Hematopoietic multipotent progenitor cell (in vitro differentiated cells): ENCODE measurements at places on chromosomes 6 and 20. TPM values are rescaled to one million over a fixed set of nuclear protein-coding genes. Genes with fewer than 3 reads are reported as not detected.

DNA sequence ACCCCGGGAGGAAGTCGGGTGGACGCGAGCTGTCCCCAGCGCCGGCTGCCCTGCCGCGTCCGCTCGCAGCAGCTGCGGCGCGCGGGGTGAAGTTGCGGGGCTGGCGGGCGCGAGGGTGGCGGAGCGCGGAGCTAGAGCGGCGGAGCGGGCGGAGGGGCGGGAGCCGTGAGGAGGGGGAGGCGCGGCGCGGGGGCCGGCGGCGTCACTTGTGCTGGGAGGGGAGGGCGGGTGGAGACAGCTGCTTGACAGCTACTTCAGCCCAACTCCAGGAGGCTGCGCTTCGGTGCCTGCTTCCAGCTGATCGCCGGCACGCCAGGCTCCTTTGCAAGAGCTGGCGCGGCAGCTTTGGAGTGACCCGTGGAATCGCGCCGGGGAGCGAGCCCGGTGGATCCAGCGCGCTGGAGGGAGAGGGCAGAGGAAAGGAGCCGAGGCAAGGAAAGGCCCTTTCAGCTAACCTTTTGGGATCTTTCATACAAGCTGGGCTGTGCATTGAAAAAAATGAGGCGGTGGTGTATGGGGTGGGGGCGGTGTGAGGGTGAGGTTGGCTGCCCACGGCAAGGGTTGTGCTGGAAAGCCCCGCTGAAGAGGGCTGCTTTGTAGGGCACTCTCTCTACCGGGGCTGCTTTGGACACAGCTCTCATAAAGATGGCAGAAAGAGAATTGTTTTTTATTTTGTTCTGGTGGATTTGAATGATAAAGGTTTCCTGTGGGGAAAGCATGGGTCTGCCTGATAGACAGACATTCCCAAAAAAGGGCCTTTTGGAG lies 24.6 kb downstream of the RIPOR2 start:
- no peak for DNase-seq

ACTR5 gene
- total RNA-seq = 16.7 TPM

GRCh38 chr6:100112855-100113508 lies 119.0 kb upstream of the MCHR2 start:
- no peak for DNase-seq

GRCh38 chr6:80537118-80537972 lies 430.9 kb downstream of the BCKDHB start:
- DNase-seq = no peak

DNA sequence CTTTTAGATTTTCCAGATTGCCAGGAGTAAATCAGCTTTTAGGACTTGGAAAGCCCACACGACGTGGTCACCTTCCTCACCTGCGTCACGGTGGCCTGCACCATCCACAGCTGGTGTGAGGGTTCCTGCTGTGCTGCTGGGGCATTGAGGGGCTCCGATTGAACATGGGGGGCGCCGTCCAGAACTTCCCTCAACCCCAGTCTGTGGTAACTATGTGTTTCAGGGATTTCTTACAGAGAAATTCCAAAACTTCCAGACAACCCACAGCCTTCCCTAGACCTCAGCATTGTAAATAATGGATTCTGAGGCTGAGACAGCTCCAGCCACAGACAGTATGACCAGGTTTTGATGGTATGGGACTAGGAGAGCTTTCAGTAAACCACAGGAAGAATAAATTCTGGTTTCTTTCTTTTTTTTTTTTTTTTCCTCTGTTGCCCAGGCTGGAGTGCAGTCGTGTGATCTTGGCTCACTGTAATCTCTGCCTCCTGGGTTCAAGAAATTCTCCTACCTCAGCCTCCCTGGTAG lies 46.7 kb upstream of the IRF4 start:
- DNase-seq = no peak

GRCh38 chr6:81003156-81003555 lies 749.3 kb downstream of the TENT5A start:
- DNase-seq = no peak

DNA sequence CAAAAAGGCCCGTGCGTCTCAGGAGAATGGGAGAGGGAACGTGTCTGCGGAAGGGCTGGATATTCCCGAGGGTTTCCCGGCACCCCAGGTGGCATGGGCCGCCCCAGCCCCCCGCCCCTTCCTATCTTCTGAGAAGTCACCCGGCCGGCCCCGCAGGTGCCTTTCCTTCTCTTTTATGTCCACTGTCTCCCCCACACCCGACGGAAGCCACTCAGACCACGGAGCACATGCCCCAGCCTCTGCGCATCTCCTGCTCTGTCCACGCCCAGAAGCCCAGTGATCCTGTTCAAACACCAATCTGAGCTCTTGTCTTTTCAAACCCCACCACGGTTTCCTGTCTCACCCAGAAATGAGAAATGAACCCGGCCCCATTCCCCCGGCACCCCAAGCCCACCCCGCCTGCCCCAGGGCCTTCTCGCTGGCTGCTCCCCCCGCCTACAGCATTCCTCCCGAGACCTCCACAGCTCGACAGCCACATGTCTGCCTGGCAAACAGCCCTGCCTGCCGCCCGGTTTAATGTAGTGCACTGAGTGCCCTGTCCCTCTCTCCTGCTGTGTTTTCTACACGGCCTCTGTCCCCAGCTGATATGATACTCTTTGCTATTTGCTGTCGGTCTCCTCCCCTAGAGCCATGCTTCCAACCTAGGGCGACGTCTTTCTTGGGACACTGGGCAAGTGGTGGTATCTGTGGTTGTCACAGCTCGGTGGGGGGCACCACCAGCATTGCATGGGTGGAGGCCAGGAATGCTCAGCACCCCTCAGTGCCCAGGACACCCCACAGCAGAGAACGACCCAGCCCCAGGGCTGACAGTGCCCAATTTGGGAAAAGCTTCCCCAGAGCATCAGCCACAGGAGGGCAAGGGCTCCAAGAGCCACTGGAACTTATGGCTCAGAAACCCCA lies 182.7 kb downstream of the TAF4 start:
- no peak for DNase-seq

- DNase-seq = no peak
Measured at GRCh38 chr20:58223358-58223941, 5.0 kb downstream of the ANKRD60 start.

- DNase-seq = no peak
Measured at GRCh38 chr20:42705550-42705949, 484.2 kb downstream of the PTPRT start.

DNA sequence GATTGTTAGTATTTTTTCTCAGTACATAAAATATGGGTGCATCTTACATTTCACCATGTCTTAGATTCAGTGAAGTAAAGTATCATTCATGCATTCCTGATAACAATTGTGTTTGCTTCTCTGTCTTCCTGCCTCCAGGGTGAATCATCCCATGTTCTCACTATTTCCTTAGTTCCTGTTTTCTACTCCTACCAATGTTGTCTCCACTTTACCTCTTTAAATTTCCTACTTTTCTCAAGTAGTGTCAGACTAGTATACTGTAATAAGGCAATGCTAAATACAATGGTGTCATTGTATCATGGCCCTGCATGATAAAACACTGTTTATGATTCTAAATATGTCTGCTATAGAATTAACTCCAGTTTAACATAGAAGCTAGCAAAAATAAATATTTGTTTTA lies 37.4 kb upstream of the GABRR1 start:
- no peak for DNase-seq

DNA sequence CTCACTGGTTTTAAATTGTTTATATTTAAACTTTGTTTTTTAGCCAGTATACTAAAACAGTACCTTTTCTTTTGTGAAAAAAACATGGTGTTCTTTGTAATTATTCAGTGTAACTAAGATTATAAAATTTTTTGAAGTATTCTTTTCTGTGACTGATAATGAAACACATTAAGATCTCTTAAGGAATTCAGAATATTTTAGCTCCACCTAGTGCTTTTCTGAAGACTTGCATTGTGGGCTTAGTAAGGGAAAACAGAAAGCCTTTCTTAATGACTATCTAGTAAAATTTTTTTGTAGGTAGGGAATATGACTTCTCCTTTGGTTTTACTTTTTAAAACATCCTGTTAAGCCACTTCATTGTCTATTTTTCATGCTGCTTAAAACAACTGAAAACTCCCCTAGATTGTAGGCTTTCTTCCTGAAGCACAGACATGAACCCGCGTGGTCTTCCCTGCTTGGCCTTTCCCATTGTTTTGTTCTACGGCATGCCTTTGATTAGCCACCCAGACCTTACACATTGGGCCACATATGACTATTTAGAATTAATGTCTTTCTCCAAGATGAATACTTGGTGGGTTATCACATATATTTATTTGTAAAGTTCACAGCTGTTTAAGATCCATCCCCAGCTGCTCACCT lies 72.1 kb downstream of the AFDN start:
- DNase-seq = no peak

SIRPB1 gene
- total RNA-seq = 1.9 TPM

- no peak for DNase-seq
Measured at GRCh38 chr6:31007694-31008093, 2.6 kb upstream of the MUC22 start.

POPDC3 gene
- total RNA-seq = not detected

DNA sequence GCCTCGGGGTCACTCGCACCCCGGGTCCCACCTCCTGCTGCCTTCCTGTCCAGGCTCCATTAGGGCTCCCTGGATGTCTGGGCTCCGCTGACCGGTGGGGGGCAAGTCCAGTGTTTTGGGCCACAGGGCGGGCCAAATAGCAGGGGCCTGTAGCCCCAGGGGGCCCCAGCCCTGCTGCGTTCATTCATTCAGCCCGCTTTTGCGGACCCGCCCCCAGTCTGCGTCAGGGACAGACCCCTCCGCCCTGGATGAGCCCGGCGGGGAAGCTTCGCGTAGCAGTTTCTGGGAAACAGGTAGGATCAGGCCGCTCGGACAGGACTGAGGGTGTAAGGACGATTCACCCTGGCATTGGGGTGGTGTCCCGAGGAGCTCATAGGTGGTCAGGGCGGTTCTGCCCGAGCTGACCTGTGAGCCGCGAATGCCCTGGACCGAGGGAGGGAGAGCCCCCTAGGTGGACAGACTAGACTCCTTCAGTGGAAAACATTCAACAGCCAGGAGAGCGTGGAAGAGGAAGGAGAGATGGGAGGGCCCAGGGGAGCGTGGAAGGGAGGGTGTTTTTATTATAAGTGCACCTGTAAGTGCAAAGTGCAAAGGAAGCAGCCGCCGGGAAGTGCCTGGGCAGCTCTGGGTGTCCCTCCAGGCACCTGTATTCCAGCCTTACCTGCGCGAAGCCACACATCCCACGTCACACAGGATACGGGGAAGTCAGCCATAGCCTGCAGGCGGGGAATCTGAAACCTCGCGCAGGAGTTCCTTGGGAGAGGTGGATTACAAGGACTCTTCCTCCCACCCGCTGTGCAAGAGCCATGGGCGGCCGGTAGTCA lies 662 bp downstream of the ENTPD6 start:
- DNase-seq = no peak

- DNase-seq = no peak
Measured at GRCh38 chr6:122736616-122737015, 42.9 kb upstream of the FABP7 start.

CST3 gene
- total RNA-seq = 77.8 TPM

DNA sequence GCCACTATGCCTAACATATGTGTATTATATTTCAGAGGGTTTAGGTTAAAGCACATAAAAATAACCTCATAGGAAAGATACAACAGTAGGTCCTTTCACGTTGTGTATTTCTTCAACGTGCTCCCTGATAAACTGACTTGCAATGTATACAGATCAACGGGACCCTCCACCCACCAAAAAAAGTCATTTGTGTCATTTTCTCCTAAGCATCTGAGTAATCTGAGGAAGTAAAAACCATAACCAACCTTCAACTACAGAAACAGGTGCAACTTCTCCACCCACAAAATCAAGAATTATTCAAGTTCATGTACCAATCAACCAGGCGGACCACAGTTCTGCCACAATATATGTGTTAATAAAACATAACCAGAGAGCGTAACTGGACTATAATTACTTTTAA lies 54.9 kb upstream of the NHSL1 start:
- no peak for DNase-seq

CLDN20 gene
- total RNA-seq = not detected

TSBP1 gene
- not detected for total RNA-seq

- DNase-seq = peak; percentile 82
Measured at GRCh38 chr6:3157131-3157933, at the start of gene TUBB2A. TUBB2A (minus strand) TSS chr6:3157544; CDS start chr6:3157463, 81 bp downstream.

- peak; percentile 65 for DNase-seq
Measured at GRCh38 chr6:73523434-73524123, 2.7 kb upstream of the EEF1A1 start.

DNA sequence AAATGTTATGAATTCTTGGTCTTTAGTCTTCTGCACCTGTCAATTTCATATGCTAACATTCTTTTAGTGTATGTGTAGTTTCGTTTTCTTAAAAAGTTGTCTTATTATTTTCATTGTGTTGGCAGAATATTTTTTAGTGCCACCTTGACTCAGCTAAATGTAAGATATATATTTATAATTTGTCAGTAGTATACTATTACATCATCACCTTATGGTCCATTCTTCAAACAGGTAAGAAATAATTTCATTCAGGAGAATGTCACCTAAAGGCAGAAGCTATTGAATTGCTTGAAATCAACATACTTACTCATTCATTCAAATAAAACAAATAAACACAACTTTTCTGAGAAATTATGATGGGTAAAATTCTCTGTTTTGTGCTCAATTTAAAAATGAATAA lies 3.5 kb upstream of the STXBP5 start:
- no peak for DNase-seq

DNA sequence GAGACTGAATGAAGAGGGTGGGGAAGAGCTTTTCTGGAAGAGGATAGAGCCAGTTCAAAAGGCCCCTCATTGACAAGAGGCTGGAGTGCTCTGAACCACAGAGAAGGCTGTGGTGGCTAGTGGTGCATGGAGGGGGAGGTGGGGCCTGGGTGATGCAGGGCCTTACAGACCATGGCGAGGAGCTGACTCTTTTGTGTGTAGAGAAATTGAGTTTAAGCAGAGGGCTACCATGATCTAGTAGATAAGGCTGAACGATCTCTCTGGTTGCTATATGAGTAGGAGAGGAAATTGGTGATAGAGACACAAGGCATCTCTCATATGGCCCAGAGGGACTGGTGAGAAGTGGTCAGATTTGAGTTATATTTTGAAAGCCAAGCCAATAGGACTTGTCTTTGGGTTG lies 137.6 kb downstream of the UST start:
- DNase-seq = no peak

DNA sequence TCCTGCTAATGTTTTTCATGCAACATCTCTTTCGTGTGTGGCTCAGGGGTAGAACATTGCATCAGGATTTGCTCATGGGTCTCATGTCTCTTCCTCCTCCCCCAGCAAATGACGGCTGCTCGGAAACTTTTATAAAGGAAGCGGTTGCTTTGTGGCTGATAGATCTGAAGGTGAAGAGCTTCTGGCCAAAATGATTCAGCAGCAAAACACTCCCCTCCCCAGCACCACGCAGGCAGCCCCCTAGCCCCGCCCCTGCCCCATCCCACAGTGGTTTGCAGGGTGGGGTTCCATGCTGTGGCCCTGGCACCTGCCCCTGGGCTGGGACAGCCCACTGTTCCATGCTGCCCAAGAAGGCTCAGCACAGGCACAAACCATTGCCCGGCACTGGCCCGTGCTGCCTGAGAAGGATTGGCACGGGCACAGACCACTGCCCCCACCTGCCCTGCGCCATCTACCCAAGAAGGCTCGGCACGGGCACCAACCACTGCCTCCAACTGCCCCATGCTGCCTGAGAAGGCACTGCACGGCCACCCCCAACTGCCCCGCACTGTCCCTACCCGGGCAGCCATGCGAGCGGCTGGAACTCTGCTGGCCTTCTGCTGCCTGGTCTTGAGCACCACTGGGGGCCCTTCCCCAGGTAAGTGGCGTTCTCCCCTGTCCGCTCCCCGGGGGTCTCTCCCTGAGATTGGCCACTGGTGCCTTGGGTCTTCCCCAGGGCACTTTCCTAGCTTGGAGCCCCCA lies at the start of gene CST7:
Gene CST7 (plus strand): TSS at position 331 of the 741 bp plus-strand sequence. CDS start 237 bp downstream, at position 568.
- peak; percentile 97 for DNase-seq

C20orf141 gene
- total RNA-seq = not detected
